ENCODE measurements at places on chromosomes 11 and 22. TPM values are rescaled to one million over a fixed set of nuclear protein-coding genes. Genes with fewer than 3 reads are reported as not detected.

C1QTNF4 gene
- 1.5 TPM for total RNA-seq

CCDC15 gene
- total RNA-seq: 1.6 TPM

MS4A2 gene
- total RNA-seq: not detected

MPPED2 gene
- 0.32 TPM for total RNA-seq

ABCG4 gene
- 0.15 TPM for total RNA-seq

PDE2A gene
- 1.4 TPM for total RNA-seq

LRRC4C gene
- total RNA-seq: not detected

DLG2 gene
- total RNA-seq: 0.91 TPM

FUT4 gene
- 4.1 TPM for total RNA-seq

SDF2L1 gene
- total RNA-seq: 70.8 TPM

PAK1 gene
- 3.9 TPM for total RNA-seq

PC gene
- total RNA-seq: 5.5 TPM

TYR gene
- total RNA-seq: not detected

ROBO4 gene
- total RNA-seq: 132 TPM

SLC1A2 gene
- not detected for total RNA-seq

VSIG2 gene
- total RNA-seq: 0.46 TPM

CCDC188 gene
- 0.97 TPM for total RNA-seq

CRYAB gene
- total RNA-seq: not detected

PATZ1 gene
- total RNA-seq: 13.7 TPM

RGL4 gene
- not detected for total RNA-seq

CD3D gene
- not detected for total RNA-seq

LIPT2 gene
- 3.9 TPM for total RNA-seq

MB gene
- not detected for total RNA-seq

LUZP2 gene
- total RNA-seq: not detected

TEX54 gene
- total RNA-seq: not detected

KCNJ11 gene
- under 0.01 TPM for total RNA-seq

APOC3 gene
- total RNA-seq: not detected

RIBC2 gene
- 1.4 TPM for total RNA-seq

ASCL2 gene
- not detected for total RNA-seq

FAM180B gene
- total RNA-seq: not detected

TMEM258 gene
- 51.5 TPM for total RNA-seq

AP2A2 gene
- 30.5 TPM for total RNA-seq

LARGE2 gene
- under 0.01 TPM for total RNA-seq

SLN gene
- not detected for total RNA-seq

CASP5 gene
- total RNA-seq: not detected

Measured in epithelial cell of umbilical artery (primary cell).